ENCODE measurements at places on chromosomes 7 and 10. TPM values are rescaled to one million over a fixed set of nuclear protein-coding genes. Genes with fewer than 3 reads are reported as not detected.

Gene SH2D4B
- total RNA-seq = 0.12 TPM

DNA sequence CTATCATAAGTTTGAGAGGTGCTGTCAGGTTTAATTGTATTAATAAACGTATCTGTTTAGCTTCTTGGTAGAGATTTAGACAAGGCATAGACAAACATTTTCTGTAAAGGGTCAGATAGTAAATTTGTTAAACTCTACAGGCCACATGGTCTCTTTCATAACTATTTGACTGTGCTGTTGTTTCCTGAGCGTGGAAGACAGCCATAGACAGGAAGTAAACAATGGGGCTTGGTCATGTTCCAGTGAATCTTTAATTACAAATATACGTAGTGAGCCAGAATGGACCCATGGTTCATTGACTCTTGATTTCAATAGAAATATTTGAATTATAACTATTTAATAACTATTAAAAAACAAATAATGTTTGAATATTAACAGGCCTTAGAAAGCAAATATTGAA, 451.1 kb downstream of the SH2D4B start:
- DNase-seq = no peak

DNA sequence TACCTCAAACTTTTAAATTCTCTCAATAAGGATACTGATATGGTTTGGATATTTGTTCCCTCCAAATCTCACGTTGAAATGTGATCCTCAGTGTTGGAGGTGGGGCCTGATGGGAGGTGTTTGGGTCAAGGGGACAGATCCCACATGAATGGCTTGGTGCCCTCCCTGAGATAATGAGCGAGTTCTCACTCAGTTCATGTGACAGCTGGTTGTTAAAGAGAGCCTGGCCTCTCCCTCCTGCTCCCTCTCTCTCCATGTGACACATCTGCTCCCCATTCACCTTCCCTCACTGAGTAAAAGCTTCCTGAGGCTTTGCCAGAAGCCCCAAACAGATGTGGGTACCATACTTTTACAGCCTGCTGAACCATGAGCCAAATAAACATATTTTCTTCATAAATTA, 19.2 kb downstream of the ABCB4 start:
- DNase-seq = peak; percentile 17

GRCh38 chr7:56229631-56230030, 113.4 kb upstream of the NUPR2 start:
- no peak for DNase-seq

Gene PPP1R9A
- 14.7 TPM for total RNA-seq

DNA sequence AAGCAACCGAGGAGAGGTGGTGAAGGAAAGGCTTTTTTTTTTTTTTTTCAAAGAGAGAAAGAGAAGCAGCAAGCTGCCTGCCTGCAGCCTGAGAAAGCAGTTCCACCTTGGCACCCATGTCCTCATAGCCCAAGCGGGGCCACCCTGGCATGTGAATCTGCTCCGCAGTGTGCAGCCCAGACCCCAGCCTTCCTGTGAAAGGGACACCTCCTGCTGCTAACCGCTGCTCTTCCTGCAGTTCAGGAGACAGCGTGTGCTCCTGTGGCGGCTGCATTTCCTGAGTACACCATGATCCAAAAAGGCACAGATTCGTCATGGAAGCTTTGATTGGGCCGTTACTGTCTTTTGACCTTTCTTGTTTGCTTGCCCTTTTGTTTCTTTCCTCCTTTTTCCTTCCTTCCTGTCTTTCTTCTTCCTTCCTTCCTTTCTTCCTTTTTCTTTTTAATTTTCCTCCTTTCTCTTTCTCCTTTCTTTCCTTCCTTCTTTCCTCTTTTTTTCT, 38.1 kb downstream of the IKZF1 start:
- no peak for DNase-seq

Gene DUS4L
- 11.5 TPM for total RNA-seq

DNA sequence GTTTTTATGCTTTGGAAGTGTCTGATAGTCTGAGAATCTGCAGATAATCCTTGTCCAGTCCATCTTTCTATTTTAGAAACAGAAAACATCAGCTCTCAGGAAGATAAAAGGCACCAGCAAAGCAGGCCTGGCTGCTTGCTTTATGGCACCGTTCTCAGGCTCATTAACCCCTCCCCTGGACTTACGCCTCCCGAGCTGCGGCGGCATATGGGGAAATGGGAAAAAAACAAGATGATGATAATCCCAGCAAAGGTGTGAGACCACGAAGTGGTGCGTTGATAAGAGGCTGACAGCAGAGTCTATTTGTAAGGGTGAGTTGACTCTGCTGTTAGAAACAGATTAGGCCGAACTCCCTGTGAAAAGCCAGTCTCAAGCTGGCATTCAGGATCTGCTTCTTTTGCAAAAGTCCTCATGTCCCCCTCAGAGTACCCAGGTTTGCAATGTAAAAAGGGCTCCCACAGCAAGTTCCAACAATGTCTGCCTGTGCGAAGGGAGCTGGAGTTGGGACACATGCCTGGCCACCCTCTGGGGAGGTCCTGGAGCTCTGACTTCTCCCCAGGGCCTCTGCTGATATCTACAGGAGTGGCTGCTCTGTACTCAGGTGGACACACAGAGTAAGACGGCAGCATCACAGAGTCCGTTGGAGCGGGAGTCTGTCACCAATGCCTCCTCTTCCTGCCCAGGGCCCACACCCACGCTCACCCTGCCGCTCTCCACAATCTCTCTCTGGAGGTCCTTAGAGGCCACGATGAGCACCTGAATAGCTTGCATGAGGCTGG, 54.3 kb downstream of the SPDYE5 start:
- DNase-seq = no peak

DNA sequence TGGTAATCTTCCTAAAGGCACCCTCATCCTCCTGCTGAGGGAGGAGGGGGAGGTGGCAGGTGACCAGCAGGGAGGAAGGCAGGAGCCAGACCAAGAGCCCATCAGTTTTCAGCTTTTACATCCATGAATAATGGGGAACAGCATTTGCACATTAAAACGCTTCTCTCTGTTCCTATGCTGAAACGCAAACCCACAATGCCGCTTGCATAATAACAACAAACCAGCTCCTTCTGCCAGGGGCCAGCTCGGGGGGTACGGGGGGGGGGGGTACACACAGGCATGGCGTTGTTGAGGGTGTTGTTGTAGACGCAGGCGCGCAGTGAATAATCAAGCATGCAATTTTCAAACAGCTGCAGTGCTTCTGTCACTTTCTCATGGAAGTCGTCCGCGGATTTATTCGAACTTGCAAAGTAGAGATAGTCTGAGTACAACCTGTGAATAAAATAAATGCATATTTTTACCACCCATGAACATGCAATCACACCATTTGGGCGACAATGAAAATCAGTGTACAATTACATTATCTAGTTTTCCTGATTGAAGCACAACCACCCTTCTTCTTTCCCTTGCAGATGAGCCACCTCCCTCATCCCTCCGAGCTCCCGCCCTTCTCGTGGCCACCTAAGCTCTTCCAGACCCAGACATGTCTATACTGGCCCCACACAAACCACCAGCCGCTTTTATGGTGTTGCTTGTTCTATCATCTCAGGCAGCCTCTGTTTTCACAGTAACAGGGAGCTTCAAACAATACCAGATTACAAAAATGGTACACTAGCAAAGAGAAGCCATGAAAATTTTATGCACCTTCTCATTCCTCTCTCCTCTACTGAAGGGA, 72.2 kb downstream of the CHST15 start:
- DNase-seq = no peak

DNA sequence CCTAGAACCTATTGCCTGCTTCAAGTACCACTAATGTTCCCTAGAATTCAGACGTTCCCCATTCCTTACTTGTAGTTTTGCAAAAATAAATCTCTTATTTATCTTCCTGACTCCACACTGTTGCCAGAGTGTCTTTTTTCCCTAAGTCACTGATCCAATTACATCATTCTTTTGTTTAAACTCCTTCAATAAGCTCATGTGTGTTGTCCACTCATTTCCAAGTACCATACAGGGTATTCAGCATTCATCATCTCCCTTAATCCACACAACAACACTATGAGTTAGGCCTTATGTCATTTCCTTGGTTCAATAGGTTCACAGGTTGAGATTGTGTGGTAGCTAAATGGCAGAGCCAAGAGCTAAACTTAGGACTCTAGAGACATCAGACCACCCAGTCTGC, 119.9 kb upstream of the RHOBTB1 start:
- no peak for DNase-seq

DNA sequence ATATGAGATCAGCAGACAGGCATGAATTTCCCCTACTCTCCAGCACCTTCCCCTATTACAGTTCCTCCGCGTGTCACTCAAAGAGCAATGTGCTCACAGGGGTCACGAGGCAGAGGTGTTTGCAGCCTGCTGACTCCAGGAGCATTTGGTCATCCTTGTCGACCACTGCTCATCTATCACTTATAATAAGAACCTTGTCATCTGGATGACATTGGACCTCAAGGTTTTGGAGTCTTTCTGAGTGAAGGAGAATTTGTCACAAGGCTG, 32.9 kb upstream of the PLPP4 start:
- no peak for DNase-seq

- DNase-seq = no peak
These were observed 66.0 kb downstream of the TCERG1L start for GRCh38 chr10:131245475-131246059.

DNA sequence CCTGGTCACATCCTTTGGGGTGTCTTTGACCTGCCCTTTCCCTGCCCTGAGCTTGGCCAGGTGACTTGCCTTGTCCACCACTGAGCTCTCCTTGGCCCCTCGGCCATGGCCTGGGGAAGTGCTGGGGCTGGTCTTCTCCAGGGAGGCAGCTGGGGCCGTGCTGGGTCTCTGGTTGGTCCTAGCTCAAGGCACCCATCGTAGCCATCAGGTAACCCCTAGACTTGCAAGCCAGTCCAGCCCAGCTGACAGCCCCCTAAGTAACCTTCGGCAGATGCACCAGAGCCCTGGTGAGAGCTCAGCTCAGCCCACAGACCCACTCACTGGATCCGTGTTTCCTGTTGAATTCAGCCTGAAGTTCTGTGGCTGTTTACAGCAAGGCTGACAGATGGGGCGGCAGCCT, 176.2 kb upstream of the SHH start:
- DNase-seq = no peak

Gene DGKB
- 57.8 TPM for total RNA-seq

GRCh38 chr10:69234447-69234846, 14.3 kb downstream of the HKDC1 start:
- no peak for DNase-seq

DNA sequence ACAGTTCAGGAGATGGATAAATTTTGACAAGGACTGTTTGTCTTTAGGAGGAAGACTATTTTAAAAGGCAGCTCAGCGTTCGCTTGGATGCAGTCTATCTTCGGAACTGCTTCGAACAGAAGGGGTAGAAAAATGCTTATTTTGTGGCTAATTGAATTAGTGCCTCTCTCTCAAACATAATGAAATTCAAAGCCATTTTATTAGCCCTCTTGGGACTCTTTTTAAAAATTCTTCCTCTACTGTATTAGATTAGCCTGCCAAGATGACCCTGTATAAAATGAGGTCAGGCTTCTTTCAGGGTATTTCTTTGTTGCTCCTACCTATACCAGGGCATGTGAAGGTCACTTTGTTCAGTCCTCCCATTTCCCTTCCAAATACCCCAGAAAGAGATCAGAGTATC, 379.2 kb upstream of the NFE2L3 start:
- DNase-seq = no peak

DNA sequence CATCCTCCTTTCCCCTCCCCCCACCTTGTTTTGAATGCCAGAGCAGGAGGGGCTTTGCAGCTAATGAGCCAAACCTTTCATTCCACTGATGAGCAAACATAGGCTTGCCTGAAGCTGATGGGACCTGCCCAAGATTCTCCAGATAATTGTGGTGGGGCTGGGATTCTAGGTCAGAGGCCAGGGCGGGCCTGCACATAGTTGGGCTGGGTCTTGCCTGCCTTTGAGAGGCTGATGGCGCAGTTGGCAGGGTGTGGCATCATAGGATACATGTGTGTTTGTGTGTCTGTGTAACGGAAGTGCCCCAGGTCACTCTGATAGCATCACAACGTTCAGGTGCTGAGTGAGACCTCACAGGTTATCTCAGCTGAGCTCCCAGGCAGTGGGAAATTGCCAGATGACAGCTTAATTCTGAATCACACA, 22.9 kb downstream of the BTBD16 start:
- no peak for DNase-seq

GRCh38 chr7:24477398-24478136, 95.7 kb upstream of the PALS2 start:
- no peak for DNase-seq

Gene MSMB
- total RNA-seq = not detected

DNA sequence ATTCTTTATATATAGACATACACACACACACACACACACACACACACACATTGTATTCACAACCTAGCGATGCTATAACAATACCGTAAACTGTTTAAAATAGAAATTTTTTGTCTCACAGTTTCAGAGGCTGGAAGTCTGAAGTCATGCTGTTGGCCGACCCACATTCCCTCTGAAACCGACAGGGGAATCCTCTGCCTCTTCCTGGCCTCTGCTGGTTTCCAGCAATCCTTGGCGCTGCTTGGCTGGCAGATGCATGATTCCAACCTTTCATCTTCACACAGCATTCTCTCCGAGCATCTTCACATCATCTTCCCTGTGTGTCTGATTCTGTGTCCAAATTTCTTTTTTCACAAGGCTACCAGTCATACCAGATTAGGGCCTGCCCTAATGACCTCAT, 94.8 kb downstream of the CCDC71L start:
- DNase-seq = no peak

- DNase-seq = peak; percentile 86
These were observed 3.9 kb downstream of the UBE2H start for GRCh38 chr7:129948877-129949291.

- no peak for DNase-seq
These were observed 140.1 kb downstream of the KMT2E start for GRCh38 chr7:105154084-105154483.

GRCh38 chr7:112156412-112156811, 49.8 kb downstream of the DOCK4 start:
- DNase-seq = no peak

GRCh38 chr7:128937647-128938543, at the start of gene IRF5:
IRF5 (plus strand) TSS chr7:128937927; CDS start chr7:128942082, 4,155 bp downstream.
- no peak for DNase-seq

Gene CTAGE4
- total RNA-seq = 0.17 TPM

DNA sequence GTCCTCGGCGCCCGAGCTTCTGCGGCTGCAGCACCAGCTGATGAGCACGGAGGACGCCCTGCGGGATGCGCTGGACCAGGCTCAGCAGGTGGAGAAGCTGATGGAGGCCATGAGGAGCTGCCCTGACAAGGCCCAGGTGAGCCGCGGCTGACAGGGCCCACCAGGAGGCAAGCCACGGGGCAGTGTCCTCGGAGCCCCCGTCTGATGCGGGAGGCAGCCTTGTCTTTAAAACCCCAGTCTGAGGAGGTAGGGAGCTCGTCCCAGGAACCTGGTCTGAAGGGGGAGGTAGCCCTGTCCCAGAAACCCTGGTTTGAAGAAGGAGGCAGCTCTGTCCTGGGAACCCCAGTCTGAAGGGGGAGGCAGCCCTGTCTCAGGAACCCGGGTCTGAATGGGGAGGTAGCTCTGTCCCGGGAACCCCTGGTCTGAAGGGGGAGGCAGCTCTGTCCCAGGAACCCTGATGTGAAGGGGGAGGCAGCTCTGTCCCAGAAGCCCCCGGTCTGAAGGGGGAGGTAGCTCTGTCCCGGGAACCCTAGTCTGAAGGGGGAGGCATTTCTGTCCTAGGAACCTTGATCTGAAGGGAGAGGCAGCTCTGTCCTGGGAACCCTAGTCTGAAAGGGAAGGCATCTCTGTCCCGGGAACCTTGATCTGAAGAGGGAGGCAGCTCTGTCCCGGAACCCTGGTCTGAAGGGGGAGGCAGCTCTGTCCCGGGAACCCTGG, 53.1 kb upstream of the GTF2IRD1 start:
- no peak for DNase-seq
